ENCODE measurements at places on chromosomes 12 and 14.

DNA sequence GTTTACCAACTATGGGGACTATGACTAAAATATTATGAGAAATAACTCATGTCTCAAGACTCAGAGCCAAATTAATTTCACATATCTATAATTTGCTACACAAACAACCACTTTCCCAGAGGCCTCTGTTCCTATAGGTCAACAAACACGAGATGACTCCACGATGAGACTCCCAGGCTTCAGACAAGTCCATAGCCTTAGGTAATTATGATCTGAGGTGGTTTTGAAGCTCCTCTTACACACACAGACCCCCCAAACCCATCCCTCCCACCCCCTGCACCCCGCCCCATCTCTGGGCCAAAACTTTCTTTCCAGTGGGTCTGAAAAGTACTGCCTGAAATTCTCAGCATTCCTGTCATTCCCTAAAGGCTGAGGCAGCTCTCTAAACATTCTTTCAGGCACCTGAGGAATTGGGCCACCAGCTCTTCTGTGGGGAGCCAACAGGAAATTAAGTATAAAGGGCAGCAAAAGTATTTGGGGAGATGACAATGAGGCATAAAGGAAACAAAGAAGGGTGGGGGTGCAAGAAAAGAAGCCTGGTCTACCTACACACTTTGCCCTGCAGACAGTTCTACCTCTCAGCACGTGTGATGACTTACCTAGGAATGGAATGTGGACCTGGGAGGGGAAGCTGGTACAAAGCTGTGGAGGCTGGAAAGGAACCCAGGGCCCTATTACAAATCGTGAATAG is 143.6 kb downstream of the PAWR start:
- DNase-seq, result no peak

DNA sequence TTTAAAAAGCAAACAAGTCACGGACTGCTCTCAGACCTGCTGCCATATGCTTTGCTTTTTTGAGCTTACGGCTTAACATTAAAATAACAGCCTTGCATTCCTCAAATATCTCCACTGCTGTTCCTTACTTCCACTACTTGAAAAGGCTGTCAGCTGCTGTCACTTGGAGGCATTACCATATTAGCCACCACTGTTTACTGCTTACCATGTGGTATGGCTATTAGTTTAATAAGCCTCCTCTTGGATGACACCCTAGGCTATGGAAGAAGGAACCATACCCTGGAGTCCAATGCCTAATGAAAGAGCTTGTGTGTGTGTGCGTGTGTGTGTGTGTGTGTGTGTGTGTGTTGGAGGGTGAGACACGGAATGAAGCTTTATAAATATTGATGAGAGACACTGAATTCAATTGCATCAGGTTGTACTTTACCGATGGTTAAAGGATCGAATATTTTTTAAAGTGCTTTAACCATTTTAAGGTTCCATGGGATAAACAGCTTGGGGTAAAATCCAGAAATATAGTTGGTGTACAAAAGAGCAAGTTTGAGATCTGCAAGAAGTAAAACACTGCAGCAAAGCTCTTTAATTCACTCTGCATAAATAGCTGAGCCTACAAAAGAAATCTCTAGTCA is 174.5 kb downstream of the TTC7B start:
- DNase-seq, result no peak

DNA sequence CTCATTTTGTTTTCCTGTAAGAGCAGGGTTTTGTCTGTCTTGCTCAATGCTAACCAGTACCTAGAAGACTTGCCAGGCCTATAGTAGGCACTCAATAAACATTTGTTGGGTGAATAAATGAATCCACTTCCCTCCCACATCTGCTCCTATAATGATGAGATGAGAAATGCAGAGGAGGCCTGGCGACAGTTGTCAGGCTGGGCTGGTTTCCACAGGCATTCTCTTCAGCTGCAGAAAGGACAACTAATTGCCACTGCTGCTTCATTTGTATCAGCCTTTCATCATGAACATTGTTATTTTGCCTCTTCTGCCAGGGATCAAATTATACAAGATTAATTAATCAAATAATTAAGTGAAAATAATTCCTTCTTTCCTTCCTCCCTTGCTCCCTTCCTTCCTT is 82.0 kb upstream of the PTHLH start:
- DNase-seq, result no peak

GRCh38 chr14:44778604-44779003 is 183.1 kb downstream of the KLHL28 start:
- DNase-seq, result no peak

GRCh38 chr12:50580436-50580835 is 75.7 kb downstream of the DIP2B start:
- DNase-seq, result no peak

DNA sequence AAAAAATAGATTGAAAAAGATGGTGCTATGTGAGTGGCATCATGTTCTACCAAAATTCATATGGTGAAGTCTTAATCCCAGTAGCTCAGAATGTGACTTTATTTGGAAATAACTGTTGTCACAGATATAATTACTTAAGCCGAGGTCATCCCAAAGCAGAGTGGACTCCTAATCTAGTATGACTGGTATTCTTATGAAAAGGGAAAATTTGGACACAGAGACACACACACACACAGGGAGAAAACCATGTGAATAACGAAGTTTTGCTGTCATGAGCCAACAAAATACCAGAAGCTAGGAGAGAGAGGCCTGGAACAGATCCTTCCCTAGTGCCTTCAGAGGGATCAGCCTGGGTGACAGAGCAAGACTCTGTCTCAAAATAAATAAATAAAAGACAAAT is 62.6 kb downstream of the FAR2 start:
- no peak for DNase-seq

DNA sequence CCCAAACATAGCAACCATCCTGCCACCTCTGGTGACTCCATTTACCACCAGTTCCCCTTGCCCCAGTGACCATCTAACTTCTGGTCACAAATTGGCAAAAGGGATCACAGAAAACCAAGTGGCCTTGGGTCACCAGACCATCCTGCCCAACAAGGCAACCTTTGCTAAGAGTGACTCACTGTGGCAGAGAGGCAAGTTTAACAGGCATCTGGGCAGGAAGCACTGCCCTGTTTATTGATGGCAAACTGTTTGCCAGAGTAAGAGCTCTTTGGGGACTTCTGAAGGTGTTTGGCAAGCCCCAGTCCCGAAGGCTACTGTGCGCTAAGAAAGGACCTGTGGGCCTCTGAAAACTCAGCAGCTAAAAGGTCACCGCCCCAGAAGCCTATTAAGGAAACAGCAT is 28.2 kb upstream of the TMEM233 start:
- no peak for DNase-seq

DNA sequence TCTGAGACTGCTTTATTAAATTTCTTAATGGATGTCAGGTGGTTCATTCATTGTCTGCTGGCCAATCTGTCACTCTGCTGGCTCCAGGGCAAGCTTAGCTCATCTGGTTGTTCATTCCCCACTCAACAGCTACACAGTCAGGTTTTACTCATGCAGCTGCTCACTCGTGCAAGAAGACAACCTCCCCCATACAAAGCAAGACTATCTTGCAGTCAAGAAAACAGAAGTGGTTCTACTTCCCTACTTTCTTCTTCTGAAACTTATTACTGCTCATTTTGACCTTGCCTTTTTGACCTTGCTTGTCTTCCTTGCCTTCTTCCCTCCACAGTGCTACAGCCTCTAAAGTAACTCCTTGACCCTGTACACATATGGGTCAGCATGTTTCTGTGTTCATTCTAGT is 277.9 kb downstream of the SSPN start:
- no peak for DNase-seq

- DNase-seq, result no peak
Measured at GRCh38 chr14:68606644-68607043, 186.2 kb downstream of the ZFP36L1 start.

GRCh38 chr14:22539831-22540230 is 49.2 kb downstream of the DAD1 start:
- DNase-seq, result no peak

DNA sequence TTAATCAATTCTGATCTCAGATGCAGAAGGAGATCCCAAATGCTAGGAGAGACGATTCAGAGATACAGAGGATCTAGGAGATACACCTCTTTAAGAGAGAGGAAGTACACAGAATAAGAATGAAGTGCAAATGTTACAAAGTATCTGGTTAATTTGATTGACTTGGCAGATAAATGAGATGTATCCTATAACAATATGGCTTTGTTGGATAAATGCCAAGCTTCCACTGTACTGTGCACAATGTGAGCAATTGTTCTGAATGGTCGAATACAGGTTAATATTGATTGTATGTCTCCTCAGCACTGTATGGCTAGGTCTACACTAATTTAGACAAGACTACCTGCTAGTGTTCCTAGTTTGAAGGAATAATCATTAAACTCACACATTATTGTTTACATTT is 119.6 kb upstream of the PTPRB start:
- peak; percentile 46 for DNase-seq

- no peak for DNase-seq
Measured at GRCh38 chr12:94588346-94588745, 62.0 kb downstream of the TMCC3 start.

DNA sequence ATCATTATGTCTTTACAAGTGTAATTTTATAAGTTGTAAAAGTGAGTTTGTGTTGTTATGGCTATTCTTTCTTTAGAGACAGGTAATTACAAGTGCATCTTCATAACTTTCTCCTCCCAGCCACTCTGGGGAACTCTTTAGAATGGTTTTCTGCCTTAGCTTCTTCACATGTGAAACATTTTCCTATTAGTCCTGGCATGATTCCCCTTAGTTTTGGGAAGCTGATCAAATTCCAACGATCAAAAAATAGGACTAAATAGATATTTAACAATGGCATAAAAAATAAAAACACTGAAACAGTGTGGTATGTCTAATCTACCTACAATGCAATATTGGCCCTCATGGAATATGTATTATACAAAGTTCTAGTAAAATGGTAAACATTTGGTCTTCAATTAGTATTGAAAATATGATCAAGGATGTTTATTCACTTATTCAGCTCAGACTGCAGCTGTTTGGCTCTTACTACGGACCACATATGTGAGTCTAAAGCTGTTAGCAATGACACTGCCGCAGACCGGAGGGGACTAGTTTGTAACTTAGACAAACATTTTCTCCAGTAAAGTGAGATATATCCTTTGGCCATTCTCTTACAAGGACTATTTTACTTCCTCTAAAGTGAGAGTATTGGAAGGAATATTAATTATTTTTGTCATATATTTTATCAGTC is 890.8 kb upstream of the USP15 start:
- DNase-seq, result no peak

DNA sequence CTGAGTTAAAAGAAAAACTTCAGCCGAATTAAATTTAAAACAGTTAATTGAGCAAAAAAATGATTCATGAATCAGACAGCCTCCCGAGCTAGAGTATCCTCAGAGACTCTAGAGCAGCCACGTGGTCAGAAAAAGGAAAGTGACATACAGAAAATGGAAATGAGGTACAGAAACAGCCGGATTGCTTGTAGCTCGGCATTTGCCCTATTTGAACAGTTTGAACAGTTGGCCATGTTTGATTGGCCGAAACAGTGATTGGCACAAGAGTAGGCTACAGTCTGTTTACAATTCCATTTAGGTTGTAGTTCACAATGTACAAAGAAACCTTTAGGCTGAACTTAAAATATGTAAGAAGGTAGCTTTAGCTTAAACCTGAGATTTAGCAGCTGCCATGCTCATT is 12.9 kb upstream of the OXA1L start:
- no peak for DNase-seq

GRCh38 chr12:76997011-76997780 is 68.2 kb downstream of the E2F7 start:
- DNase-seq, result no peak

GRCh38 chr12:131220331-131220685 is 266.6 kb downstream of the ADGRD1 start:
- DNase-seq, result no peak

All from NCI-H1105 (cell line).